ENCODE measurements at places on chromosomes 2 and 18.

DNA sequence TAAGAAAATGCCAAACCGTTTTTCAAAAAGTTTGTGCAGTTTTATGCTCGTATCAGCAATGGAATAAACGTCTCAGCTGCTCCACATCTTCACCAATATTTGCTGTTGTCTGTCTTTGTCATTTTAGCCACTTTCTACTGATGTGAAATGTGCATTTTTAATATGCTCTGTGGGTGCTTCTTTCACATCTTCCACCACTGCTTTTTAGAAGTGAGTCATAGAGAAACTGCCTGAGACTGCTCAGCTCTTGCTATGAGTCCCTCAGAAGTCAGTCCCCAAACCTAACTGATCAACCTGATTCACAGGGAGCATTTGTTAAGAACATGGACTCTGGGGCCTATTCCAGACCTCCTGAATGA is 41.0 kb upstream of the EPC2 start:
- DNase-seq = no peak

- no peak for DNase-seq
Observed at GRCh38 chr2:112185131-112185530, 46.9 kb downstream of the FBLN7 start.

- DNase-seq = no peak
Observed at GRCh38 chr2:98477036-98477435, 32.4 kb downstream of the INPP4A start.

- no peak for DNase-seq
Observed at GRCh38 chr2:207938415-207938814, 86.9 kb downstream of the PLEKHM3 start.

DNA sequence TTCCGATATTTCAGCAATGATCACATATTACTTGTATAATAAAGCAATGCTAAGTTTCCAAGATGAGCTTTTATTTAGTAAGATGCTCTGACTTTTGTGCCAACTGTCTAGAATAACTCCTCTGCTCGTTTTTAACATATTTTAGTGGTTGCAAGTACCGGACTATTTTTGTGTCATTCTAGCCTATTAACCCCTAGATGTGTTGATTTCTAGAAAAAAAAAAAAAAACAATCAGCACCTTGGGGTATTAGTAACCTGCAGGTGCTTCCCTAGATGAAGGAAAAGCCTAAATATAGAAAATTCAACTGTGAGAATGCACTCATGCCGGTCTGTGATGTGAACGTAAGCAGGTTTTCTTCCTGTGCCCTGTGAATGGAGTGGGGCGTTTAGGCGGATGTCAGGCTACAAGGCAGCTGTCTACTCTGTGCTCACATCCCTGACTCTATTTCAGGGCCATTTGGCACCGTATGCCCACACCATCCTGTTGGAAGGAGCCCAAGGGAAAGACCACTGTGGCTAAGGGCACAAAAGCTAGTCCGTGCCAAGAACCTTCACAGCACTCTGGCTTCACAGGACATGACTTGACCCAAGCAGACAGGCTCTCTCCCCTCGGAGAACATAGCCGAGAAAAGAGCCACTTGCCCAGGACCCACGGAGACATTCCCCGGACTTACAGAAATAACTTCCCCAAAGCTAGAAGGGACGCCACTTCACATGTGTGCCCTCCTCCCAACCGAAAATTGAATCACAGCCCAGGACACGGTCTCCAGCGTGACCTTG is 60.9 kb upstream of the AGAP1 start:
- peak; percentile 74 for DNase-seq

DNA sequence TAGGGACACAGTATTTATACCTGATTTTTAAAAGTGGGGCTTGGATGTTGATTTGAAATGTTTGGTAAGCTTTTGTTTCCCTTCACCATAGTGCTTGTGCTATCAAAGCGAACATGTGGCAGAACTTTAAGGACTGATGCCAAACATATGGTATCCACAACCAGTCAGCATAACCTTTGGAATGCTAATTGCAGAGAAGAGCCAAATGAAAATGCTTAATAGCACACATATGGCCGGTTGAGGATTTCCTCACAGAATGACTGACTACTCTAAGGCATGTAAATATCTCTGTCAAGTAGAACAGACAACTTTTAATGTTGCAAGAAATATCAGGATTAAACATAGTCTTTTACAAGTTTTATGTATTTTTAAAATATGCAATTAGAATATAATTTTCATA is 120.9 kb upstream of the COL3A1 start:
- DNase-seq = no peak

GRCh38 chr18:61703508-61703907 is 189.3 kb downstream of the RNF152 start:
- no peak for DNase-seq

GRCh38 chr2:29582062-29582461 is 339.3 kb downstream of the ALK start:
- no peak for DNase-seq

DNA sequence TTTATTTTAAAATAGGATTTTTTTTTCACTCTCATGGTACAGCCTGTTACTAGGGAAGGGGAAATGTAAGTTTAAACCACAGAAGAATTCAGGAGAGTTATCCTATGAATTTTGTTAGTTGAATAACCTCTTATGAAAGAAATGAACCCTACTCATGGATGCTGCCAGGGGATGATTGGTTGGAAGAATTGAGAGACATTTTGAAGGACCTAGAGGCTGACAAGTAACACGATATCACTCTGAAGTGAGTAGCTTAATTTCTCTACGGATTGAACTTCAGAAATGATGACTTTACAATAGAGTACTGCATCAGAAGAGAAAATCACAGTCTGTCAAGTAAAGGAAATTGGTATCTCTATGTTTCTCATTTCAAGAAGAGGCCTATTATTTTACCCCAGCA is 1346.2 kb downstream of the SUCLG1 start:
- no peak for DNase-seq

- DNase-seq = no peak
Observed at GRCh38 chr2:235619544-235619943, 125.7 kb downstream of the AGAP1 start.

DNA sequence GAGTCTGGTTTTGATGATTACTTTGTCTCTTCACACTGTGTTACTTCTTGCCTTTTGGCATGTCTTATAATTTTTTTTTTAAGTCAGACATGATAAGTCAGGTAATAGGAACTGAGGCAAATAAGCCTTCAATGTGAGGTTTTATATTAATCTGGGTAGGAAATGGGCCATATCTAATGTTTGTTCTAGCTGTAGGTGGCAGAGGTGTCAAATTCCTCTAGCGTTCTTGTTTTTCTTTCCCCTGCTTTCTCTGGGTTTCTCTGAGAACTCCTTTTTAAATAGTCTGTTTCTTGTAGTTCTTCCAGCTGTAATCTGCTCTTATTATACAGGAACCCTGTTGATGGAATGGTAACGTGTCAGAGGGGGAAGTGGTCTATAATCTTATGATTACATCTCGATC is 5.7 kb downstream of the SP140 start:
- no peak for DNase-seq

DNA sequence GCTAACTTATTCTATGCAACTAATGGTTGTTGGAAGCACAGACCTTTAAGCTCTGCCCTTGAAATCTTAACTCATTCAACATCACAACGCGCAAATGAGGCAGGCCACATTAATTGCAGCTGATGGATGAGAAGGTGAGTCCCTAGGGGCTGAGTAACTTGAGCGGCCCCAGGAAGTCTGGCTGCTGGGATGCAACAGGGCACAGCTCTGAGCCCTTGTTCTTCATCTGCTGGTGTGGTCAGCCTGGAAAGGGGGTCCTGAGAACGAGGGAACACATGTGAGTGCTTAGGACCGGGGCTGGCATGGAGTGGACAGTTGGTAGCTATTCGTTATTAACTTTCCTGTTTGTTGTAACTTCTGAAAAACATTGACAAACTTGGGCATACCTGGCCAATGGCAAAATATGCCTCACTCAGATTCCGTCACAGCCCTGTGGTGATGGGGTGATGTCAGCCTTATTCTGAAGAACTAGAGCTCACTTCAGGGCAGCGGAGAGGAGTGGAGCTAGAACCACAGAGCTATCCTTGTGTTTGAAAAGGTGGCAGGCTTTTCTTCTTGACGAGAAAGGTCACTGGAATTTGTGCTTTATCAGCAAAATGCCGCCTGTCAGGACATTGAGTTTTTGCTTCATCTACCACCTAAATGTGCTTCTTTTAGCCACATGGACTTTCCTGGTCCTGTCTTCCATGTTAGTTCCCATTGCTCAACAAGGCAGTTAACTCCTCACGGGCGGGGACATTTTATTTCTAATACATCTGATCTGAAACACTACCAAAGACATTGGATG is 145.9 kb upstream of the FHL2 start:
- no peak for DNase-seq

DNA sequence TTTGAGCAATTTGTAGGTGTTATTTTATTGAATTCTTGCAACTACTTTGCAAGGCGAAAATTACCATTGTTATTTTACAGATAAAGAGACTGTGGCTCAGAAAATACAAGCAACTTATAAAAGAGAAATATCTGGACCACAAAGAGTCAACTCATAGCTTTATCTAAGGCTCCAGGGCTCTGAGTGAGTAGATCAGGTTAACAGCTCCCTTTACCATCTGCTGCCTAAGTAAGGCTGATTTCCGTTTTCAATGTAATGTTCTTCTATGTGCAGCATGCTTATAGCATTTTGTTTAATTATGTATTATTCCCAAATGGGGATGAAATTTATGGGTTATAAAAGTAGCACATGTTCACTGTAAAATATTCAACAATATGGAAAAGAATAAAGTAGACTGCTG is 299.1 kb upstream of the TNP1 start:
- DNase-seq = no peak

- DNase-seq = no peak
Observed at GRCh38 chr2:9617749-9618148, 13.0 kb downstream of the YWHAQ start.

DNA sequence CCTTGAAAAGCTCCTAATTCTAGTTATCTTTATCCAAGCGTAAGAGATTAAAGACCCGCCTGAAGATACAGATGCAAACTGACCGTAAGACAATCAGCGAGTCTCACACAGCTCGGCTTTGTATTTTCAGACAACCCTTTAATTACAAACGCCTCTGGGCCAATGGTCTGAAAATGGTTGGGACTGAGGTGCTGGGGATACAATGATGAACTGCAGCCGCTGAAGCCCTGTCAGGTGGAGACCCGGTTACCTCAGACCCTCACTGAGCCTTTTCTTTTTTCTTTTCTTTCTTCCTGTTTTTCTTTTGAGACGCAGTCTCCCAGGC is 715 bp upstream of the CFAP36 start:
- DNase-seq = no peak

DNA sequence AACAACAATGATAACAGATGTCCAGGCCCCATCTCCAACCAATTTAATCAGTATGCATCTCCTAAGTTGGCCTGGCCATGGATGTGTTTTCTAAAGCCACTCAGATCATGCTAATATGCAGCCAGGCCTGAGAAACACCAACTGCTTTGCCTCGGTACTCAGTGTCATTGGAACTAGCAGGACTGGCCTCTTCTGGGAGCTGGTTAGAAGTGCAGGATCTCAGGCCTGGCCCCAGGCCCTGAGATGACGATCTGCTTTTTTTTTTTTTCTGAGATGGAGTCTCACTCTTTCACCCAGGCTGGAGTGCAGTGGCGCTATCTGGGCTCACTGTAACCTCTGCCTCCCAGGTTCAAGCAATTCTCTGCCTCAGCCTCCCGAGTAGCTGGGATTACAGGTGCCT is 69.1 kb downstream of the IRS1 start:
- DNase-seq = no peak

DNA sequence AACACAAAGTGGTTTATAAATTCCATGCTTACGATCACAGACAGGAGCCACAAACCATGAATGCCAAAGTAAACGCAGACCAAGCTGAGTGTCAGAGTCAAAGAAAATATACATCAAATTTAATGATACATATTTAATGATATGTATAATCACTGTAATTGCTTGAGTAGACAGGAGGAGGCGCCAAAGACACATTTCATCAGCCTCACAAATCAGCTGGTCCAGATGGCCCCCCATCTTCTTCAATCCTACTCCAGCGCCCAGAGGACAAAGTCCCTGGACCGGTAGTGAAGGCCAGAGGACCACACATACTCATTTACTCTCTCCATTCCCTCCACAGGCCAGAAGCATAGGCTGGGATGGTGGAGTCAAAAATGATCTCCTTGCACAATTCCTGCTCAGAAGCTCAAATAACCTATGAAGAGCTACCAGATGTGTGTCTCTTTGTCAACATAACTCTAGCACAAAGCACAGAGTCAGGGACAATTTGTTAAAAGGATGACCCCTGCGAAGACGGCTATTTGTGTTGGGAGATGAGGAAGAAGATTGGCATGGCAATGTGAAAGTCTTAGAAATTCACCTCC is 149.3 kb upstream of the PGAP1 start:
- peak; percentile 36 for DNase-seq

- DNase-seq = peak; percentile 74
Observed at GRCh38 chr2:161238560-161239325, 69.5 kb upstream of the PSMD14 start.

- DNase-seq = no peak
Observed at GRCh38 chr2:2869553-2869952, 508.1 kb downstream of the EIPR1 start.

DNA sequence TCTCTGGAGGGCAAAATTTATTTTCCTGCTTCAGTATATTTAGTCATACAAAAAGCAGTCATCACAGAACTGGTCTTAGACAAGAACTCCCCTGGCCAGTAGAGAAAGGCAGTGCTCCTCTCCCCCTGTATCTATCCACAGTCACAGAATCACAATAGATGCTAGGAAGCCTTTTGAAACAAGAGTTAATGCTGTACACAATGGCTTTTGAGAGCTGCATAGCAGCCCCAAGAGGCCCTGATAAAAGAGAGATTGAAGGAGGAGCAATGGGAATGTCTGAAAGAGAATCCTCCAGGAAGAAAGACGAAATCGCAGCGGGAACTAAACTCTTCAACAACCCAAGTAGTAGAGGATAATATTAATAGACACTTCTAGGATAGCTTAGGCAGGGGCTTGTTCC is 330.2 kb downstream of the RBM43 start:
- DNase-seq = no peak

- DNase-seq = no peak
Observed at GRCh38 chr2:75079575-75079974, 119.7 kb downstream of the TACR1 start.

- DNase-seq = no peak
Observed at GRCh38 chr2:8378016-8378810, 303.6 kb upstream of the ID2 start.

DNA sequence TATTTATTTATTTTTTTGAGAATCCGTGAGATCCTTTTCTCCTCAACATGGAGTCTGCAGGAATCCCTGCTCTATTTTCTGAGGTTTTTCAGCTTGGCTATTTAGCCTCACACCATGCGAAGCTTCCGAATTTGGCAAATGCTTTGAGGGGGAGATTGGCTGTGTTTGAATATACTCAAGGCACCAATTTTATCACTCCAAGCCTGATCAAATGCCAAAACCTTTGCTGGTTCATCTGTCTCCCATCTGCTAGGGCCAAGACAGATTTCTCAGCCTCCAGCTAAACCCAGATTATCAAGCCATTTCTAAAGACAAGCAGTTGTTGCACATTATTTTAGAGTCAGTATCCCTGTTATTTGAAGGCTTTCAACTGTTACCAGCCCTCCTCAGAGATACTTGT is 295.7 kb downstream of the XIRP2 start:
- DNase-seq = no peak

All from dermis microvascular lymphatic vessel endothelial cell (primary cell).